ENCODE measurements at places on chromosomes 1 and 21. TPM values are rescaled to one million over a fixed set of nuclear protein-coding genes. Genes with fewer than 3 reads are reported as not detected.

TRAF3IP3 gene
- 574 TPM for total RNA-seq

AGO4 gene
- 32.9 TPM for total RNA-seq

PCBP3 gene
- 0.99 TPM for total RNA-seq

- H3K27me3 ChIP-seq = no peaks in the 10 kb centered on the region
- DNase-seq = no peak
- no peaks in the 10 kb centered on the region for H3K4me1 ChIP-seq
- no peaks in the 10 kb centered on the region for H3K36me3 ChIP-seq
- no peak overlapping the region for H3K27ac ChIP-seq
- H3K4me3 ChIP-seq = no peak overlapping the region
These were observed 241.0 kb upstream of the NFIA start for GRCh38 chr1:60841116-60842046.

- no peaks in the 10 kb centered on the region for H3K36me3 ChIP-seq
- peak; percentile 77 for DNase-seq
- H3K4me1 ChIP-seq = peaks cover 86% of the 10 kb centered on the region
- no peaks in the 10 kb centered on the region for H3K27me3 ChIP-seq
- peak overlapping the region; percentile 62 for H3K27ac ChIP-seq
- H3K4me3 ChIP-seq = peak overlapping the region; percentile 71
These were observed 35.1 kb downstream of the NUAK2 start for GRCh38 chr1:205286335-205286950.

SPRR1A gene
- total RNA-seq = not detected

DNA sequence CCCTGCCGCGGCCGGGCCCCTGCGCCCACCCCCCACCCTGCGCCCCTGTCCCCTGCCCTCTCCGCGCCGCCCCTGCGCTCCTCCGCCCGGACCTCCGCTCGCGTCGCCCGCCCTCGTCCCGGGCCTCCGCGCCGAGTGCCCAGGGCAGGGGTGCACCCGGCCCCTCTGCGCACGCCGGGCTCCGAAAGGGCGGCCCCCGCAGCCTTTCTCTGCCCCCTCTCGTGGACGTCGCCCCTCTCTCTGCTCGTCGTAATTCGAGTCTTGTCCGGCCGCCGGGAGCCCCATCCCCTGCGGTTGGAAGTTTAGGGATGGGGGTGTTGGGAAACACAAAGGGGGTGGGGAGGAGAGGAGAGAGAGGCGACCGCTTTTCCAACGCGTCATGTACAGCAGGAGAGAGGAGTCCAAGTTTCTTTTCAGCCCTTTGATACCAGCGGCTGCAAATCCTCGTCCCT, 407 bp downstream of the GALNT2 start:
- peaks cover 21% of the 10 kb centered on the region for H3K4me1 ChIP-seq
- no peaks in the 10 kb centered on the region for H3K36me3 ChIP-seq
- no peak for DNase-seq
- peak overlapping the region; percentile 50 for H3K4me3 ChIP-seq

TBX19 gene
- total RNA-seq = 3.6 TPM

OR10Z1 gene
- not detected for total RNA-seq

DNA sequence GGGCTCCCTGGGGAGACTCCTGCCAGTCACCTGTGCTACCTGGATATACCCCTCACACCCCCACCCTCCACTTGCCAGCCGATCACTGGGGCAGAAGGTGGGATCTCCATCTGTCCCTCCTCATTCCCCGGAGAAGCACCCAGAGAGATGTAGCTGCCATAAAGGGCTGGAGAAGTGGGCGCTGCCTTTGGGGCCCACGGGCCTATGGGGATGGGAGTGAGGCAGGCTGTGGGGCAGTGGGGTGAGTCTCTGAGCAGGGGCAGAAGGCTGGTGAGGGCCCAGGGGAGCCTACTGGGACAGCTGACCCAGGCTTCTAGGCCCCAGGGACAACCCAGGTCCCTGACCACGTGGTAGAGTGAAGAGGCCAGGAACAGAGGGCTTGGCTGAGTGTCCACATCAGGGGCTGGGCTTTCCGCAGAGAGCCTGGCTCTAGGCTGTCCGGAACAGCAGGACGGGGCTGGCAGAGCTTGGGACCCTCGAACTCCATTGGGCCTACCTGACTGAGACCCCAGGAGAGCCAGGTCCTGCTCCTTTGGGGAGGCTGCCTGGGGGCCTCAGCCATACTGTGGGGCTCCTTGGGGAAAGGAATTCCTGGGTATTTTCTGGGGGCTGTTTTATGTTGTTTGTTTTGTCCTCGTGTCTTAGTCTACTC, 205.9 kb upstream of the VAMP3 start:
- no peaks in the 10 kb centered on the region for H3K36me3 ChIP-seq
- DNase-seq = no peak
- no peaks in the 10 kb centered on the region for H3K27me3 ChIP-seq

KRTAP11-1 gene
- not detected for total RNA-seq

DNA sequence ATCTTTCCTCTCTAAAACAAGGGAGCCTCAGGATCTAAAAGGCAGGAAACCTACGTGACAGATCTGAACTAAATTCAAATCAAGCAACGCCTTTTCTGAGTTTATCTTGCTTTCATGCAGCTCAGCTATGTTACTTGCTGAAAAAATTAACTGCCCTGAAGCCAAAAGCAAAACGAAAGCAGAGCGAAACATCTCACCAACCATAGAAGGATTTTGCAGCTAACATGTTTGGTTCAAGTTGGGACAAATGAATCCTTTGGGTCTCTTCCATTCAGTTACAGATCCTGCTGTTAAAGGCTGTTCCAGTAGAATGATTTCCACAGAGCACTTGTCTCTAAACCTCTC, 482 bp downstream of the SLC2A5 start:
- H3K27me3 ChIP-seq = no peaks in the 10 kb centered on the region
- no peaks in the 10 kb centered on the region for H3K4me1 ChIP-seq
- H3K27ac ChIP-seq = no peak overlapping the region
- no peak for DNase-seq

ARHGEF19 gene
- 13.1 TPM for total RNA-seq

GRCh38 chr1:228349701-228350171, 56.9 kb downstream of the TRIM11 start:
- no peaks in the 10 kb centered on the region for H3K36me3 ChIP-seq
- DNase-seq = no peak
- no peaks in the 10 kb centered on the region for H3K4me1 ChIP-seq
- H3K27me3 ChIP-seq = no peaks in the 10 kb centered on the region
- H3K27ac ChIP-seq = no peak overlapping the region

GRCh38 chr1:59150577-59151386, 146.1 kb upstream of the FGGY start:
- H3K36me3 ChIP-seq = no peaks in the 10 kb centered on the region
- H3K4me3 ChIP-seq = no peak overlapping the region
- no peaks in the 10 kb centered on the region for H3K27me3 ChIP-seq

LRRN2 gene
- not detected for total RNA-seq

DNA sequence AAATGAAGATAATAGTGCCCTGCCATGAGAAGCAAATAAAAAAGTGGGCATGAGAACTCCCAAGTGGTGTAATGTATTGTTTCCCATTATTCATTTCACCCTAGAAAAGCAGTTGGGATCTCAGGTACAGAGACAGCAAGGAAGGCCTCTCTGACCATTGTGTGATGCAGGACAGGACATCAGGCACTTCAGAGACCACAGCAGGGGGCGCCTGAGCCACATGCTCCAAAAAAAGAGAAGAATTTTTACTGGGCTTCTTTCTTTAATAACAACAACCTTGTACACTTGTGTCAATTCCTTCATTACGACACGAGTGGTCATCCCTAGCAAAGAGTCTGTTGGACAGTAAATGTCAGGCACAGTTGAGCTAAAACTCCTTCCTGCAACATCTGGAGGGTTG, 533.3 kb downstream of the OMA1 start:
- no peaks in the 10 kb centered on the region for H3K4me1 ChIP-seq
- H3K27ac ChIP-seq = no peak overlapping the region
- H3K27me3 ChIP-seq = no peaks in the 10 kb centered on the region
- H3K36me3 ChIP-seq = no peaks in the 10 kb centered on the region
- DNase-seq = no peak

GRCh38 chr1:245345191-245345884, 190.6 kb downstream of the KIF26B start:
- H3K36me3 ChIP-seq = no peaks in the 10 kb centered on the region
- DNase-seq = no peak
- H3K4me3 ChIP-seq = no peak overlapping the region
- H3K27ac ChIP-seq = no peak overlapping the region
- H3K4me1 ChIP-seq = no peaks in the 10 kb centered on the region
- H3K27me3 ChIP-seq = no peaks in the 10 kb centered on the region

RGS13 gene
- not detected for total RNA-seq

GRCh38 chr1:88608139-88608943, 75.7 kb upstream of the PKN2 start:
- H3K27me3 ChIP-seq = no peaks in the 10 kb centered on the region
- H3K4me1 ChIP-seq = no peaks in the 10 kb centered on the region
- H3K27ac ChIP-seq = no peak overlapping the region
- H3K36me3 ChIP-seq = no peaks in the 10 kb centered on the region
- DNase-seq = peak; percentile 26
- H3K4me3 ChIP-seq = no peak overlapping the region

DNA sequence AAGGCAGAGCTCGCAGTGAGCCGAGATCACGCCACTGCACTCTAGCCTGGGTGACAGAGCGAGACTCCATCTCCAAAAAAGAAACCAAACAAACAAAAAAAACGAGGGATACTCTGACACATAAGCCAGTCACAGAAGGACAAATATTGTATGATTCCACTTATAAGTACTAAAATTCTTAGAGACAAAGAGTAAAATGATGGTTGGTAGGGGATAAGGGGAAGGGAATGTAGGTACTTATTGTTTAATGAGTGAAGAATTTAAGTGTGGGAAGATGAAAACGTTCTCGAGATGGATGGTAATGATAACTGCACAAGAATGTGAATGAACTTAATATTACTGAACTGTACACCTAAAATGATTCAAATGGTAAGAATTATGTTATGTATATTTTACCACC, 66.7 kb upstream of the GUCA2A start:
- peaks cover 6% of the 10 kb centered on the region for H3K4me1 ChIP-seq
- no peak for DNase-seq
- H3K27ac ChIP-seq = no peak overlapping the region
- H3K27me3 ChIP-seq = no peaks in the 10 kb centered on the region

DNA sequence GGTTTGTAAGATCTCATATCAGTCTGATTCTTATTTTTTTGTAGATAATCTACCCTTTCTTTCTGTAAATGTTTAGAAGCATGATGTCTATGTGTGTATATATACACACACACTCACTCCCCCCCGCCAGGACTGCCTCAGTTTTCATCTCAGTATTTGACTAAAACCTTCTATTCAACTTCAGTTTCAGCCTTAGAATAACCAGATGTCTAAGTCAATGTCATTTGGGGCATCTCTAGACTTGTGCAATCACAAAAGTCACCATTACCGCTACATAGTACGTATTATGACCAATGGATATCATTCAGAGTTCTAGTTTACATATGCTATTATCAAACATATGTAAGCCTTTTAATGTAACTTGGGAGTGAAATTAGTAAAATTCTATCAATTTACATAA, 53.3 kb upstream of the BOLA1 start:
- peak overlapping the region; percentile 69 for H3K27ac ChIP-seq
- H3K4me3 ChIP-seq = peak overlapping the region; percentile 12
- no peak for DNase-seq

DNA sequence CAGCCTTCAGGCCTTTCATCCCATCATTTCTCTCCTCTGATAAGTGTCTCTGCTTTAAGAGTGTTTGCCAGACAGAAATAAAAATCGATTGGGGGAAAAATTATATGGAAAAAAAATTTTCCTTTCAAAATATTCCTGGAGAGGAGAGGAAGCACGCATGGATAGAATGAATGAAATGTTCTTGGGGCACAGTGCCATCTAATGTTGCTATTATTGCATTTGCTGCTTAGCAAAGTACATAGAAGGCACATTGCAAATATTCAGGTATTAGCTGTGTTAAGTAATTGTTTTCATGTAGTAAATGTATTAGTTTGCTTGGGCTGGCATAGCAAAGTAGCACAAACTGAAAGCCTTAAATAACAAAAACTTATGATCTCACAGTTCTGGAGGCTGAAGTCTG, 18.1 kb downstream of the B3GALT5 start:
- no peaks in the 10 kb centered on the region for H3K27me3 ChIP-seq
- no peaks in the 10 kb centered on the region for H3K4me1 ChIP-seq
- H3K36me3 ChIP-seq = no peaks in the 10 kb centered on the region
- H3K27ac ChIP-seq = no peak overlapping the region
- H3K4me3 ChIP-seq = no peak overlapping the region

- no peaks in the 10 kb centered on the region for H3K27me3 ChIP-seq
- H3K36me3 ChIP-seq = no peaks in the 10 kb centered on the region
- no peak overlapping the region for H3K4me3 ChIP-seq
- no peaks in the 10 kb centered on the region for H3K4me1 ChIP-seq
- no peak for DNase-seq
- H3K27ac ChIP-seq = no peak overlapping the region
These were observed 275.7 kb downstream of the PBX1 start for GRCh38 chr1:164834641-164835040.

GRCh38 chr1:44254392-44254910, 41.2 kb downstream of the DMAP1 start:
- H3K4me3 ChIP-seq = no peak overlapping the region
- no peak overlapping the region for H3K27ac ChIP-seq
- DNase-seq = no peak
- no peaks in the 10 kb centered on the region for H3K36me3 ChIP-seq

ARHGAP30 gene
- 222 TPM for total RNA-seq

SLC2A1 gene
- total RNA-seq = 58.4 TPM
